Urothelium cell line (cell line): ENCODE measurements at places on chromosomes 4 and X.

DNA sequence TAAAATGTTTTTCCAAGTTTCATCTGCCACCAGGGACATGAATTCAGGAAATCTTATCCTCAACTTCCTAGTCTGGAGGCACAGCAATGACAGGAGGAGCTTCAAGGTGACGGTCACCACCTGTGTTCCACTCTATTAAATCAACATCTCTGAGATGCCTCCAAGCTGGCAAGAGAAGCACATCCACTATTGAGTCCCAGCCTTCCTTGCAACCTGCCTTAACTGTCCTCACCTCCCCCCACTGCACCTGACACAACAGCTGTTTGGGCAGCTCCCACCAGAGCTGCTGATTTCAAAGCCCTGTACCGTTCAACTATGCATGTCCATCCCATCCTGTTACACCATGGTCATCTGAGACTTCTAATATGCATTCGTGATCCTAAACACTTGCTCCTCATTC lies 123.4 kb downstream of the COL25A1 start:
- no peak for DNase-seq

DNA sequence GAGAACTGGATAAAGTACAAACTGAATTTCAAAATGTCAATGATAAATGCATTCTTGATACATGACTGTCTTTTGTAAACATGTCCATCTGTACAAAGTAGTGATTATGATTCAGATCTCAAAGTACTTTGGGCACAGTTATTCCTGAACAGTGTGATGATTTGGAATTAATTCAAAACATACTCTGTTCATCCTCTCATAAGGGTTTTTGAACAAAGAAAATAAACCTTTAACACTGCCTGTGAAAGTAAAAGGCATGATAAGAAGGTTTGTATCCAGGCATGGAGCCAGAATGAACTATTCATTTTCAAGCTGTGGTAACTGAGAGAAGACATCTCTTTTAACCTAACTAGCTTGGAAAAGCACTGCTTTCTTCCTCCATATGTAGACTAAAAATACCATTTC lies 883 bp upstream of the KLHL4 start:
- no peak for DNase-seq

DNA sequence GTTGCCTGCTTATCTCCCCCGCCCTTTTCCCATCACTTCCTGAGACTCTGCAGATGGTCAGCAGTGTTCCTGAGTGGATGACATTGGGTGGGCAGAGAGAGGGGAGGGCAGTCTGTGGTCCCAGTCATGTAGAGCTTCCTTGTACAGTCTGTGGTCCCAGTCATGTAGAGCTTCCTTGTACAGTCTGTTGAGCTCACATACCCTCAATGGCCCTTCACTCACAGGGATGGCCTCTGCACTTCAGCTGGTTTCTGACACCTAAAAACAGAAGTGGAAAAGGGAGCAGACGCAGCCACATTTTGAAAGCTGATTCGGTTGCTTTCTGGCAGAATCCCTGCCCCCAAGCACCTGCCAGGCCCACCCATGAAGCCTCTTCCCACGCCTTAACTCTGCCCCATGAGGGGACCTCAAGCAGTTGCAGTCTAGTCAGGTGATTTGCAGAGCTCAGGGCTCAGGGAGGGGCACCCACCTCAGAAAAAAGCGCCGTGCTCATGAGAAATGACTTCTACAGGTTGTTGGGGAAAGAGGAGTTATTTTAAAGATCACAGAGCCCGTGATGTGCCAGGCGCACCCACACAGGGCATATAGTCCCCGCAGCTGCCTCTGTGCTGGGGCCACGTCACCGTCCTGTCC lies 3.6 kb upstream of the TMEM271 start:
- no peak for DNase-seq

GRCh38 chrX:95950679-95951078 lies 734.0 kb upstream of the DIAPH2 start:
- no peak for DNase-seq

- no peak for DNase-seq
These were observed 29.9 kb downstream of the CLRN2 start for GRCh38 chr4:17544831-17545234.

GRCh38 chrX:100698551-100698950 lies 33.4 kb downstream of the SYTL4 start:
- DNase-seq = no peak

DNA sequence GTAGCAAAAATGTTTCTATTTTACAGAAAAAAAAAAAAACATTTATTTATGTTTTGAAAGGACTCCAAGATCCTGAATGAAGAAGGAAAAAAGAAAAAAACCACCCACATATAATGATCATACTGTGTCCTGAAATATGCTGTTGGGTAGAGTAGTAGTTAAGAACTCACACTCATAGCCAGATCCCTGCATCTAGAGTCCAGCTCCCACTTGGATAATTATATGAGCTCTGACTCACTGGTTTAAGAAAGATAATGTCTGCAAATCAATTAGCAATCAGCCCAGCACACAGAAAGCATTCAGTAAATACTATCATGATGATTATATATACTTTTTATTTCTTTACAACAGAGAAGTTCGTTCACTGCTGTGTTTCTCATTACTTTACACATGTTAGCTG lies 46.7 kb upstream of the MXRA5 start:
- DNase-seq = no peak
